ENCODE measurements at places on chromosomes 3 and 15.
A peak's percentile ranks its signal among the peaks of the same experiment; 100 is the strongest.

- no peak for DNase-seq
These were observed 966.7 kb upstream of the ROBO1 start for GRCh38 chr3:80734483-80734882.

DNA sequence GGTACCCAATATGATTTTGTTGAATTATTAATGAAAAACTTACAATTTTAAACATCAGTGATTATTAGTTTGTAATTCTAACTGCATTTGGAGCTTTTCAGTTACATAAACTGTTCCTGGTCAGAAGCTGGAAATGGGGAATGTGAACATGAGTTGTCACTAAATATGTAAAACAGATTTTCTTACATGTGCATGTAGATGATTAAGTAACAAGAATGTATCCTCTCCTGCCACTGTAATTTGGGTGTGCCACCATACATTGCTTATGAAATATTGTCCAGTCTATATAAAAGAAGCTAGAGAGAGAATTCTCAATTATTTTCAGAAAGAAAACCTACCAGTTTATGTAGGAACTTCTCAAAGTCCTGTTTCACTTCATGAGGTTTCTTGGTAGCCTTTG lies 91.6 kb upstream of the FGF7 start:
- DNase-seq = no peak

GRCh38 chr3:52483081-52483480 lies 12.1 kb upstream of the STAB1 start:
- DNase-seq = no peak

- peak; percentile 65 for DNase-seq
These were observed 5.5 kb upstream of the CFAP100 start for GRCh38 chr3:126389112-126389793.

GRCh38 chr3:96813820-96814650 lies at the start of gene EPHA6:
TSS of gene EPHA6 (plus strand) at chr3:96814594.
- no peak for DNase-seq

DNA sequence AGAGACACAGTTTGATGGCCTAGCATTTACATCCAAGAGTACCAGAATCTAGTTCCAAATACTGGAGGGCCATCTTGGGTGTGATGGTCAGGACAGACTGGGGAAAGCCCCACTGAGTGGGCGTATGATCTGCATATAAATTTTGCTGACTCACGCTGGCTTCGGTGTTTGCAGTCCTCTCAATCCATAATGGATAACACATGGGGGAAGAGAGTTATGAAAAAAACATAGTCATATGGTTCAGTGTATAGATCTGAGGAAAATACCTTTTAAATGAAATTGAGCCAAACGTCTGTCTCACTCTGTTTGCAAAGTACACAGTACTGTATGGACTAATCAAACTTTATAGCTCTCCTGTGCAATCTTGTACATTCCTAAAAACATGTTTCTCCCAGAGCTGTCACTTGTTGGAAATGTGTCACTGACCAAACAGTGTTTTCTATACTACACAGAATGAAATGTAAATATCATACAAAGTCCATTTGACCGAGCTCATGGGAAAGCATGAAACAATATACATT lies 125.3 kb upstream of the THBS1 start:
- DNase-seq = no peak

- no peak for DNase-seq
These were observed 79.2 kb upstream of the COL8A1 start for GRCh38 chr3:99559196-99559595.

GRCh38 chr3:115689928-115690327 lies 66.6 kb downstream of the GAP43 start:
- no peak for DNase-seq

- DNase-seq = no peak
These were observed 136.0 kb upstream of the CCDC54 start for GRCh38 chr3:107241217-107241616.

DNA sequence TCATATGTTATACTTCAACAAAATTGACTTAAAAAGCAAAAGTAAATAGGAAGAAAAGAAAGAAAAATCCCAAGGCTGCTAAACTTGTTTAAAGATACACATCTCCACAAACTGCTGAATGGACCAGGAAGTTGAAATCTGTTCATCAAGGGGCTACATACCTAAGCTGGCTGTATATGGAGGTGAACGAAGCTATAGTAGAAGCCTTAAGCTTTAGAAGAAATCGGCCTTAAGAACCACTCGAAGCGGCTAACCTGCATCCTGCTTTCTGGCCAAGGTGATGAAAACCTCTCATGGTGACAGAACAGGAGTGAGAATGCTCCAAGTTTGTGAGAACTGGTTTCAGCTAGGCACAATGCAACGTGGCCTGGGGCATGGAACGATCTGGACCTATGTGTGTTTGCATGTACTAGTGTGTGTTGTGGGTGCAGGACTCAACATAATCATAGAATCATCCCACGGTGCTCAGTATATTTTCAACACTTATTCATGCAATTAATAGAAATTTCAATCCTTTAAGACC lies 31.3 kb upstream of the SPTBN5 start:
- no peak for DNase-seq

- DNase-seq = peak; percentile 97
These were observed 1039.2 kb downstream of the ROBO1 start for GRCh38 chr3:78728406-78729145.

- DNase-seq = no peak
These were observed 7.0 kb downstream of the MORF4L1 start for GRCh38 chr15:78879517-78880241.

GRCh38 chr3:197398286-197398878 lies 100.0 kb upstream of the DLG1 start:
- DNase-seq = no peak

DNA sequence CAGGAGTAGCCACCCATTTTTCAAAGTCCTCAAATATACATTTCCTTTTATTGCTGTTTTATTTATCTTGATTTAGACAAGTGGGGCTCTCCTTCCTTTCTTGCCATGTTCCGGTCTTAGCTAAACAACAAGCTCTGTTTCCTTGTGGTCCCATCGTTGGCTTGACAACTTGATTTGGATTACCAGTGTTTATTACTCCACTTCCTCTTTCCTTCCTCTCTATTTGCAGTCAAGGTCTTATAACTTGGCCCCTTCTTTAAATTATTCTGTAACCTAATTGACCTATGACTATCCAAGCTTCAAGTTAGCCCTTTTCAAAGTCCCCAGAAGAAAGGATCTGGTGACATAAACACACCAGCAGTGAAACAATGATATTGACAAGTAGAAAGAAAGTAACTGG lies 130.6 kb upstream of the STT3B start:
- DNase-seq = no peak
